ENCODE measurements at places on chromosomes 5 and 9. TPM values are rescaled to one million over a fixed set of nuclear protein-coding genes. Genes with fewer than 3 reads are reported as not detected.
A peak's percentile ranks its signal among the peaks of the same experiment; 100 is the strongest.

Gene GRM6
- total RNA-seq: not detected

- DNase-seq: no peak
Observed at GRCh38 chr5:59471463-59471862, 422.1 kb downstream of the PDE4D start.

DNA sequence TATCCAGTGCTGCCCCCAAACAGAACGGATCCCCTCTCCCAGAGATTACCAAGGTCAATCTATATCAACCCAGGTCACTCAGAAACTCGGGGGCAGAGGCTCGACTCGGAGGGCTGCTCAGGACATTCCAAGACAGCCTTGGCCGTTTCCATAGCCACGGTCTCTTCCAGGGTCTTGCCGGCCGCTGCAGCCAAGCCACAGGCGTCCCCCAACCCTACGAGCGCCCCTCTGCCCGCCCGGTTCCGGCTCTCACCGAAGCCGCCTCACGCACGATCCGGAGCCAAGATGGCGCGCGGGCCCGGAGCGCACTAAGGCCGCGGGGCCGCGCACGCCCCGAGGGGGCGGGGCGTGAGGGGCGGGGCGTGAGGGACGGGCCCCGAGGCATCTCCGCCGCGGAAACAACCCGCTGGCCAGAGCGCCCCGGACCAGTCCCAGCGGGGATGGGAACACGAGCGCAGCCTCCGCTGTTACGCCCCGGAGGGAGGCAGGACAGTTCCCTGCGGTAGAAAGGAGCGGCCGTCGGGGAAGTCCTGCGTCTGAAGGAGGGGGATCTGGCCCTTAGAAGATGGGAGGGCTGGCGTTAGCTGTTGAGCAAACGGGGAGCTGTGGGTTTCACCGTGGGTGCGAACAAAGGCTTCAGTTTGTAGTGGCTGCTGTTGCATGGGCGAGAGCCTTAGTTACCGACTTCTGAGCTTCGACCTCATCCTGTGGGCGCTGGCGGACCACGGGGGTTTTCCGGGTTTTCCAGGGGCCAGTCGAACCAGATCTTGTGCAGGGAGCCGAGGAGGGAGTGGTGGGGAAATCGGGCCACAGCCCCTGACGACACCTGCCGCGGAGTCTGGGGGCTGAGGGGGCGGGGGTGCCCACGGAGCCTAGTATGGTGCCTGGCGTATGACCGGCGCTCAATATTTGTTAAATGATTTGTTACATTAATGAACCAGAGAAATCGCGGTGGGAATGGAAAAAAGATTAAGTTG is at the start of gene RPP25L:
Gene RPP25L, minus strand, starts transcription at position 287 of the 977 bp plus-strand sequence. CDS start 801 bp downstream, outside the sequence.
- DNase-seq: peak; percentile 98

DNA sequence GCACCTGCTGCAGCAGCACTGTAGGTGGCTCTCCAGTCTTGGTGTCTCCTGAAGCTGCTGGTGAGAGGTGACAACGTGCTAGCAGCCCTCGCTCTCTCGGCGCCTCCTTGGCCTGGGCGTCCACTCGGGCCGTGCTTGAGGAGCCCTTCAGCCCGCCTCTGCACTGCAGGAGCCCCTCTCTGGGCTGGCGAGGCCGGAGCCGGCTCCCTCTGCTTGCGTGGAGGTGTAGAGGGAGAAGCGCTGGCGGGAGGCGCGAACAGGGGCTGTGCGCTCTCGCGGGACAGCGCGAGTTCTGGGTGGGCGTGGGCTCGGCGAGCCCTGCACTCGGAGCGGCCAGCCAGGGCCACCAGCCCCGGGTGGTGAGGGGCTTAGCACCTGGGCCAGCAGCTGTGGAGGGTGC is 62.2 kb upstream of the CNOT6 start:
- no peak for DNase-seq

GRCh38 chr5:71954329-71954728 is 152.9 kb upstream of the MAP1B start:
- DNase-seq: no peak

- no peak for DNase-seq
Observed at GRCh38 chr5:136374003-136374402, 8.7 kb upstream of the TRPC7 start.

GRCh38 chr5:131534974-131535373 is 100.1 kb downstream of the RAPGEF6 start:
- DNase-seq: no peak

DNA sequence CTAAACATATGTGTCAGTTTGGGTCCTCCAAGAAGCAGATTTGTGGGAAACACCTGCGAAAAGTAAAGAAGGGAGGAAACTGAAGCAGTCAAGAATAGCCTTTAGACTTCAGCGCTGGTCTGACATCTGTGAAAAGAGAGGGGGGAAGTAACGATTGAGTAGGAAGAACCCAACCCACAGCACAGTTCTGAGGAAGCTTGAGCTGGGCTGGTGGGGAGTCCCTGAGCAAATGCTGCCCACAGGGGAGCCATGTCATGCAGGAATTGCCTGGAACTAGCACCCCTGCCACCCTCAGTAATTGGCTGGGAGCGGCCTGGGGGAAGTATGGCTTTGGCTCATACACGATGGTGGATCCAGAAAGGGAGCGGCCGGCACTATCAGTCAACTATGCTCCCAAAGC is 20.6 kb downstream of the FAM240B start:
- no peak for DNase-seq

DNA sequence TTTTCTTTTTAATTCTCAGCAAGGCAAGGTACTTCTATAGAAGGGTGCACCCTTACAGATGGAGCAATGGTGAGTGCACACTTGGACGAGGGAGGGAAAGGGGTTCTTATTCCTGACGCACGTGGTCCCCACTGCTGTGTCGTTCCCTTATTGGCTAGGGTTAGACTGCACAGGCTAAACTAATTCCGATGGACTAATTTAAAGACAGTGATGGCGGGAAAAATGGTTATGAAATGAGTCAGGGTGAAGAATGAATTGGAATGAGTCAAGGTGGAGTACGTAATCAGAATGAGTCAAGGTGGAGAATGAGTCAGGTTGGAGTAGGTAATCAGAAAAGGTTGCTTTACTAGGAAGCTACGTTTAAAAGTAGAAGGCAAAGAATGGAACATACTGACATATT is 2.1 kb upstream of the HMGCS1 start:
- no peak for DNase-seq

DNA sequence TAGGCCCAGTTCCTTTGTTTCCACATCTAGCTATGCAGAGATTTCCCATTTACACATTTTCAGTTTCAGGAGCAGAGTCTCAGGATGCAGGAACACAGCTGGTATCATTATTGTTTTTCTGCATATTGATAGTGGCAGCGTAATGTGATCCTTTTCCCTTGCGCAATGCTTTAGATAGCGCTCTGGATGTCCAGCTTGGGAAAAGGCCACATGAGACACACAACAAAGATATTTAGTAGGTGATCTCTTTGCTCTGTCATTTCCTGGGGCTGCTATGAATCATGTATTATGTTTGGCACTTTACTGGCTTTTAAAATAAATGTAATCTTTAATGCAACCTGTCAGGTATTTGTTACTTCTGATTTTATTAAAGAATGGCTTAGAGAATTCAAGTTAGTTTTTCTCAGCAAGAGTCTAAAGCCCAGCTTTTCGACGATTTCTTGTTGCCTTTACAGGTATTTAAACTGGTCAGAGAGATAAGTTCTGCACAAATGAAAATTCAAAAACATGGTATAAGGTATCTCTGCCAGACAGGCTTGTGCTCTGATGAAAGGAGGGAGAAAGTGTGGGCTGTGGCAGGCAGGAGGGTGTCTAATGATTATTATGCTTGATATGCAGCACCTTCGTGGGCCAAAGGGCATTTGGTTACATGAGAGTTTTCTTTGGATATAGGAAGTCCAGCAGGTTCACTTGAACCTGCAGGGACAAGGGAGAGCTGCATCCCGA is 42.2 kb downstream of the PTTG1 start:
- DNase-seq: no peak

Gene GMCL2
- total RNA-seq: not detected

Gene FOXD4L6
- total RNA-seq: not detected

- DNase-seq: no peak
Observed at GRCh38 chr5:125660231-125660895, 762.8 kb upstream of the GRAMD2B start.

Gene GDNF
- total RNA-seq: 1.6 TPM

Gene OBP2B
- not detected for total RNA-seq

DNA sequence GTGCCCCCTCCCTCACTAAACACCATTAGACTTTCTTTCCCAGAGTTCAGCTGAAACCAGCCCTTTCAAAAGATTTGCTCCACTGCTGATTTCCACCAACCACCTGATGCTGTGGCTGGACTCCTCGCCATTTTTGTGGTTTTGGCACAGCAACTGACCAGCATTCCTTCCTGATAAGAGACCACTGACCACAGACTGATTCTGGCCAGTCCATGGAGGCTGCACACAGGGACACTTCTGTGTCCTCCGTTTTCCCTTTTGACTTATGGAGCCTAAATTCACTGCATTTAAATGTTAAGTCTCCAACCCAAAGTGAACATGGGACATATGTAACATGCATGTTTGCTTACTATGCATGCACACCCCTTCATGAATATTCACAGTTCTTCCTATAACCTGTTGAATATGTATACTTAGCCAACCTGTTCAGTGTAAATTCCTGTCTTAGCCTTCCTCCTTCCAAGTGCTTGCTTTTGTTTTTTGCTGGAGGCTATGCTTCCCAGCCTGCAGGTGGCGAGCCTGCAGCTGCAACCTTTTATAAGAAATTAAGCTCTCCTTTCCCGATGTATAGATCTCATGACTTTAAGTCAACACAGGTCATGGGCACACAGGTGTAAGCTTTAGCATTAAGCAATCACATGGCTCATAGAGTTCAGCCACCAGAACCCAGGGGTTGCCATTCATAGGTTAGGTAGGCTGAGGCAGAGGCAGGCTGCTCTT is 78.7 kb downstream of the ACTL7B start:
- no peak for DNase-seq

Gene SOHLH1
- not detected for total RNA-seq

- no peak for DNase-seq
Observed at GRCh38 chr5:102965653-102966052, 154.3 kb downstream of the GIN1 start.

Gene BHMT
- 0.28 TPM for total RNA-seq

Gene SAPCD2
- 59.9 TPM for total RNA-seq

Gene DMRTA1
- 3.4 TPM for total RNA-seq

Gene PCDHGA4
- not detected for total RNA-seq

Gene CDKN2B-AS1
- total RNA-seq: 0.07 TPM
